ENCODE measurements at places on chromosomes 12 and 14.

- DNase-seq: no peak
These were observed 896 bp downstream of the EID3 start for GRCh38 chr12:104304261-104305009.

DNA sequence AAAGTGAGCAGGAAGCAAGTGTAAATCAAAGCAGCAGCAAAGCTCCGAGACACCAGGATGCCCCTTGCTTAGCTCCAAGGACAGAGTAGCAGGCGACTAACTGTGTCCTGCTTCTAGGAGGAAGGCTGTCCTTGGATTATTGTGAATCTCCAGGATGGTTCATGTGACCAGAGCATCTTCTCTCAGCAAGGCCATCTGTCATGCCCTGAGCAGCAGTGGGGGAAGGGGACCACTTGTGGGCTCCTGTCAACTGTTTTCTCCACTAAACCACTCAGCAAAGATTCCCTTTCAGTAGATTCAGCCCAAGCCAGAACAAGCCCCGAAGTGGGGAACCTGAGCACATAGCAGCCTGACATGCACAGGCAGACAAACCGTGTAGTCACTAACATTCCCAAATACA, 19.4 kb downstream of the MAP3K9 start:
- DNase-seq: no peak

DNA sequence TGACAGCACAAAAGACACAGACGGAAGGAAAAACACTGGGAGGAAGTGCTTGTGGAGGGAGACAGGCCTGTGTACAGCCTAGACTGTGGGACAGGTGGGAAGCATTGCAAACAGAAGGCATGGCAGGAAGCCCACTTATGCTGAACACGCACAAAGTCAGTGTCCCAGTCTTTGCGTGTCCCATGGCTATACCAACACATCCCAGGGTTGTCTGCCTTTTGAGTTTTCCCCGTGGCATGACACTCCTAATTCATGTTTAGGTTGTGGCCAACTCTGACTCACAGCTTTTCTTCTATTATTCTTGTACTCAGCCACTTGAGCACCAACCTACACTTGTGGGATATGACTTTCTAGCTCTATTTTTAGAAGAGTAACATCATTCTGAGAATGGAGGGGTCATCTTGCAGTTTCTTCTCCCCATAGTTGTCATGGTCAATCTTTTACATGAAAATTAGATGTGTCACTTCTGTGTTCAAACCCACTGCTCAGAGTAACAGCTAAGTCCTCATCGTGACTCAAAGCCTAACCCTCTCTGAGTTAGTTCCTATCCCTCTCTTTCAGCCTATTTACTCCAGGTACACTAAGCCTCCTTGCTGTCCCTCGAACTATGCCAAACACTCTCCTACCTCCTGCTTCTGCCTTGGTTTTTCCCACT, 27.5 kb upstream of the JPH4 start:
- DNase-seq: no peak

DNA sequence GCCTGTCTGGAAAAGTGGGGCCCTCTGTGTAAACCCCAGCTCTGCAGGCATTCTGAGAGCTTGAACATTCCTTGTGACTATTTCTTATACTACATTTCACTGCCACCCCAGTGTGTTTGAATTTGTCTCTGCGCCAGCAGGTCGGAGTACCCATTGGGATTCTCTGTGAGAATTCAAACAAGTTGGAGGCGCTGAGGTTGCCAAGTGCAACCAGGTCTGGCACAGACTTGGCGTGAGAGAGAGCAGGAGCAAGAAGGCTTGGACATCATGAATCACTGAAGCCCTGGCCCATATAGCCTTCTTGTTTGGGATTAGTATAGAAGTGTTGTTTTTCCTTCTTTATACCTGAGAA, 33.0 kb upstream of the ATP2A2 start:
- DNase-seq: no peak

GRCh38 chr14:97027256-97027999, 230.2 kb downstream of the VRK1 start:
- no peak for DNase-seq

- peak; percentile 26 for DNase-seq
These were observed 247.4 kb downstream of the GALC start for GRCh38 chr14:87745507-87746118.

DNA sequence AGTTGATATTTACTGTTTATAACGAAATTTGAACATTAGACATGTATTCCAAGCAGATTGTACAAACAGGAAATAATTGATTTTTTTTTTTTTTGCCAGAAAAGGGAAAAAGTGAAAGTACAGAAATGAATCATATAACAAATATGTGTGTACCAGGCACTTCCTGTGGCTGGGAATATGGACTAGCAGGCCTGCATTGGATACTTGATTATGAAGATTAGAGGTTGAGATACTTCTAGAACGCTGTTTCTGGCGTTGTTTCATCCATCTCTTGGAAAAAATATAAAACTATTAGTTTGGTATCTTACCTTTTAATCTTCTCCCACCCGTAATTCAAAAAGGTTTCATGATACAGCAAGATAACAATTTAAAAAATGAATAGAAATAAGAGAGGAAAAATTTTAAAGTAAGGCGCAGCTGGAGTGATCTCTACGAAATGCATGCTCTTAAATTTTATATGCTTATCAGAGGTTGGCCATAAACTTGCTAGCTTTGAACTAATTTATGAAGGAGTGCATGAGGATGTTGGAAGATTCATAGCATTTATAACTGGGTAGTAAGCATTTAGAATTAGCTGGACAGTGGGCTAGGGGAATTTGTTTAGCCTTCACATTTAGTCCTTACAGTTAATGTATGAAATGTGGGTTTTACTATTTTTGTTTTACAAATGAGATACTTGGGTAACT, 90.8 kb downstream of the AEBP2 start:
- DNase-seq: no peak

DNA sequence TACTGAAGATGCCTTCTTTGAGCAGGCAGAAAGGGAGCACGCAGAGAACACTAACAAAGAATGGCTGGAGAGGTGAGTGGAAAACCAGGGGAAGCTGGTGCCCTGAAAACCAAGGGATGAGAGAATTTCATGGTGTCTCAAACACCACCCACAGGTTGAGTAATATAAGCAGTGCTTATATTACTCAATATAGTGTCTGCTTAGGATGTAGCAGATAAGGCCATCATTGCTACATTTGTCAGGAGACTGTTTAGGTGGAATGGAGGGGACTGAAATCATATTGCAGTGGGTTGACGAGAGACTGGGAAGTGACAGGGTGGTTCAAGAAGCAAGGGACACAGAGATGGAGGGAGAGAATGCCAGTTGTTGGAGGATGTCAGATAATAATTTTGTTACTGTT, 20.6 kb downstream of the PKP2 start:
- no peak for DNase-seq

DNA sequence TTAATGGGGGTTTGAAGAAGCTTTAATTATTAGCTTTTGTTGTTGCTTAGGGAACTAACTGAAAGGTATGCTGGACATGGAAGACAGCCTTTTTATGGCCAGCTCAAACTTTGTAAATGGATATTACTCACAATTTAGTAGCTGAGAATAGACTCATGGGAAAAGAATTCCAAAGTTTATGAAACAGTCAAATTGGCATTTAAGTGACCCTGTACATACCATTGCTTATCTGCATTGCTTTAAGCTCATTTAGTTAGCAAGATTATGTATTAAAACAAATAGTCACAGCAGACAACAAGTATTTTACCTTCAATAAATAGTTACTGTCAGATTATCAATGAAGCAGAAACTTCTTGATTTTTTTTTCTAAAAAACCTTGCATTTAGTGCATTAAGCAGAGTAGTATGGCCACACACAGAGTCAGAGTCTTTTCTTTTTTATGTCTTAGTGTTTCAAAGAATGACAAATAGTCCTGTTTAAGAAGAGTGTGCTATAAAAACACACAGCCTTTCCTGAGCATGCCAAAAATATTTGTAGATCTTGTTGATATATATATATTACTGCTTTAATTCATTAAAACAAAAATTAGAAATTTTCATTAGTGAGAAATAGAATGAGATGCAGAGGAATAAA, 102.2 kb downstream of the TTC6 start:
- DNase-seq: no peak

DNA sequence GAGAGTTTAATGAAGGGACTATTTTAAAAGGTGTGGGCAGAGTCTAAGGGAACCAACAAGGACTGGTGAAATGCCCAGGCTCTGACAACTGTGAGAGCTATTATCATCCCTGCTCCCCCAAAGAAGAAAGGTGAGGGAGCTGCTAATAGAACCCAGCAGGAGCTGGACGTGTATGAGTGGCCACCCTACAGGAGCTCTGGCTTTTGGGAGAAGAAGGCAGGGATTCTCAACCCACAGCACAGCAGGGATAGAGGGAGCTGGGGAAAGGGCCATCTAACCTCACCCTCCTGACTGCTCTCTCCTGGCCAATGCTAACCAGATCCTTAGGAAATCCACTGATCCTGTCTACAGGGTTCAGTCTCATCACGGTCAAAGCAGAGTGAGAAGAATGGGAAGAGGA, 57.1 kb downstream of the GRIN2B start:
- no peak for DNase-seq

DNA sequence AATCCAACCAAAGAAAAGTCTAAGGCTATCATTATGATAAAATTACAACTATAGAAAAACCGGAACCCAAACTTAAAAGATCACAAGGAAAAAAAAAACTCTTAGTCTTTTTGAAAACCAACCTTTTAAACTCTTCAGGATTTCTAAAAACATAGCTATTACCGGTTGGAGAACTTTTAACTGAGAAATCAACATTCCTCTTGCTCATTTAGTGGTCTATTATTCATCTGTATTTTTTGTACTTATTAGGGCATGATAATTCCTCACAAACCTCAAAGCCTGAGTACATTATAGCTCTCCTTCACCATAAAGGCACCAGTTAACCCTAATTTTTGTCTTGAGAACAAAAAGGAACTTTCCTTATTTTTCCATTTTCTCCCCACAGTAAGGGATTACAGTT, 10.4 kb downstream of the LUM start:
- no peak for DNase-seq

GRCh38 chr12:96196781-96197180, 2.6 kb downstream of the ELK3 start:
- DNase-seq: no peak

GRCh38 chr12:78331753-78332152, 501.1 kb downstream of the NAV3 start:
- no peak for DNase-seq

DNA sequence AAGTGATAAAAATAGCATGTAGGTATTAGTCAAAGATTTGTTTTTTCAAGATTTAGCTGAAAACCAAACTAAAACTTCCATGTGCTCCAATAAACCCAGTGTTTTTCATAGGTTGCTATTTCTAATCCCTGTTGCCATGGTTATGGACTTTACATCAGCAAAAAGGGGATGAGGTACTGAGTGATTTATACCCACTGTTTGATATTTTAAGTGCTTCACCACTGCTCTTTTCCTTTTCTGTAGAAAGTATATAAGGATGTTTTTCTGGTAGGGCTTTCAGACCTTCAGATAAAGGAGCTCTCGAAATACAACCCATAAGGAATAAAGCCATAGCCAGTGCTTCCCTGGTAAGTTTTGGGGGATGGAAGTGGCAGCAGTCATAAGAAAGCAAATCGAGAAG, at the start of gene OTOGL:
Gene OTOGL, plus strand, starts transcription at position 279 of the 400 bp plus-strand sequence. CDS start 109,895 bp downstream, outside the sequence.
- no peak for DNase-seq

DNA sequence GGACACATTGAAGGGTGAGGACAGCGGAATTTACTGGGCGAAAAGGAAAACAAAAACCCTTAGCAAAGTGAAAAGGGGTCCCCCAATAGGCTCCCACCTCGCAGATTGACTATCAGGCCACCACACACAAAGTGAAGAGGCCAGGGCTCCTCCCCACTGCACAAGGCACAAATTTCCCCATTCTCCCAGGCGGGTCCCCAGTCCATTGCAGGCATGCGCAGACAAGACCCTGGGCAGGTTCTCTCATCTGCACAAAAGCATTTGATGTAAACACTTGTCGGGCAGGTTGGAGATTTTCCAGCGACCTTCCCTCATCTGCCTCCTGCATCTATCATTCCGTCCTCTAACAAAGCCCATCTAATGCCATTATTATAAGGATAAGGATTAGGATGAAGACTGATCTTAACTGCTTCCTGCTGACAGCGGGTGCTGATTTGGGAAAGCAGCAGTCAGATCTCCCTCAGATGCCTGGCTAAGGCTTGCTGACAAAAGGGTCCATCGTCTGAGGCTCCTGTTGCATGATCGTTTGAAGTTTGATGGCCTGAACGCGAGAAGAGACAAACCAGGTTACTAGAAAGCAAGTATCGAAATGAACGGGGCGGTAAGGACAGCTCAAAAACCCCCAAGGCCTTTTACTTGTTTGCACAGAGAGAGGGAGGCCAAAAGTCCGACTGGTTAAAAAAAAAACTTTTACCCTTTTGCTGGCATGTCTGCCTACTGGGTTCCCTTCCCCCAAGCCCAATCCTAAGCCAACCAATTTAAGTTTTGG, 14.4 kb downstream of the ASCL4 start:
- no peak for DNase-seq

DNA sequence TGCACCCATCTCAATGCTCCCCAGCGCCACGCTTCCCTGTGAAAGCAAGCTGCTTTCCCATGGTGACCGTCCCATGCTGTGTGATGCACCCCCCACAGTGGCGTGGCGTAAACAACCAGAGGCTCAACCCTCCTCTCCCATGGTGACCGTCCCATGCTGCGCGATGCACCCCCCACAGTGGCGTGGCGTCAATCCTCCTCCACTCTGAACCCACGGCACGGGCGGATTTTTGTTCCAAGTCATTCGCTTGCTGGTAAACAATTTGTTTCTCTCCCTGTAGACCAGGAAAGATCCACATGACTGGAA, 8.9 kb downstream of the STX2 start:
- no peak for DNase-seq

DNA sequence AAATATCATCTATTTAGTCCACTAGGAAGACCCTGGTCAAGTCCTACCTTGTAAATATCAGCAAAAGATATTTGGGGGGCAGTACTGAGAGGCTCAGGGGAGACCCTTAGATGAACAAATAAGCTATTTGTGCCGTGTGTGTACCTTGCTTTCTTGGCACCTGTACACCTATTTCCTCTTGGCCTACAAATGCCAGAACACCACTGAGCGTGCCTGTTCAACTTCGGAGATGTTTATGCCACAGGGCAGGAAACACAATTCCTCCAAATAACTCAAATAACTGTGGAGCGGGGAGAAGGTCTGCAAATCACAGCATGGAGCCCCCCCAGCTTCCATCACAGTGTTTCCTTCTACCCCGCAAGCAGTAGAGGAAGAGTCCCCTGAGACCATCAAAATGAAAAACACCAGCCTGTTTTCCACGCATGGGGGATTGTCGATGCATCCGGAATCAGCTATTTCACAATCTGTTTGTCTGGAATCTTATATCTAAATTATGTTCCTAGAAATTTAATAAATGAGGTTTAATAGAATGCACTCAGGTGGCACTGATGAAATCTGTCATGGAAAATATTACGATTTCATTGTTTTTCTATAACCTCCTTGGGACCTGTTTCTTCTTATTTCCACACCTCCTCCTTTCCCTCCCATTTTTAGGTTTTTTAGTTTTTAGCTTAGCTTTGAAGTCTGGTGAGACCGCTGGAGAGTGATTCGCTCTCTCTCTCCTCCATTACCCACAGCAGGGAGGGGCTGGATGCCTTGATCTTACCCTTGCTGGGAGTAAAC, 254.0 kb upstream of the SRRM4 start:
- no peak for DNase-seq

DNA sequence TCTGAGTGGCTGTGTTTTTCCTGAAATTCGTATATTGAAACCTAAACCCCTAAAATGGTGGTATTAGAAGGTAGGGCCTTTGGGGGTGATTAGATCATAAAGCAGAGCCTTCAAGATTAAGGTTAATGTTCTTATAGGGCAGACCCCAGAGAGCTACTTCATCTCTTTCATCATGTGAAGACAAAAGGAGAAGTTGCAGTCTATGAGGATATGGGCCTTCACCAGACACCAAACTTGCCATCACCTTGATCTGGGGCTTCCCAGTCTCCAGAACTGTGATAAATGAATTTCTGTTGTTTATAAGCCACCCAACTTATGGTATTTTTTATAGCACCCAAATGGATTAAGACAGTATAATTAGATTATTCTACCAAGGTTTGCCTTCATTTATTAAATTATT, 275.0 kb upstream of the ATP2B1 start:
- DNase-seq: no peak
